Bronchial smooth muscle cell (primary cell): ENCODE measurements at places on chromosomes 3 and 15. TPM values are rescaled to one million over a fixed set of nuclear protein-coding genes. Genes with fewer than 3 reads are reported as not detected.

BCL6 gene
- total RNA-seq = 10.6 and 15.9 TPM in 2 replicates

ANKRD63 gene
- not detected in 2 replicates for total RNA-seq

RHOV gene
- total RNA-seq = 0.16 TPM in 1 of 2 replicates, not detected in the other

CSPG5 gene
- total RNA-seq = 0.09 and 0.16 TPM in 2 replicates

CCR5 gene
- not detected in 2 replicates for total RNA-seq

RSL24D1 gene
- 83.9 and 85.8 TPM in 2 replicates for total RNA-seq

HAPLN3 gene
- total RNA-seq = 1.9 and 2.4 TPM in 2 replicates

PLSCR5 gene
- total RNA-seq = not detected in 2 replicates

GOLGA8G gene
- total RNA-seq = not detected in 2 replicates

GOLGA8Q gene
- total RNA-seq = 2.8 and 4.1 TPM in 2 replicates

LIPC gene
- total RNA-seq = 0.32 and 4.0 TPM in 2 replicates

NCBP2 gene
- 50.1 and 68.9 TPM in 2 replicates for total RNA-seq

LRTM1 gene
- not detected in 2 replicates for total RNA-seq

CAMK2N2 gene
- total RNA-seq = 0.16 TPM in 1 of 2 replicates, not detected in the other

IQCH gene
- total RNA-seq = 3.5 and 4.8 TPM in 2 replicates

ABHD10 gene
- 34.4 and 44.0 TPM in 2 replicates for total RNA-seq

MESP2 gene
- 0.52 and 1.9 TPM in 2 replicates for total RNA-seq

CPB1 gene
- total RNA-seq = 0.17 TPM in 1 of 2 replicates, not detected in the other

KLHL25 gene
- total RNA-seq = 1.5 and 1.6 TPM in 2 replicates

CFAP92 gene
- total RNA-seq = under 0.01 TPM in 1 of 2 replicates, not detected in the other
